ENCODE measurements at places on chromosomes 11 and 22.

DNA sequence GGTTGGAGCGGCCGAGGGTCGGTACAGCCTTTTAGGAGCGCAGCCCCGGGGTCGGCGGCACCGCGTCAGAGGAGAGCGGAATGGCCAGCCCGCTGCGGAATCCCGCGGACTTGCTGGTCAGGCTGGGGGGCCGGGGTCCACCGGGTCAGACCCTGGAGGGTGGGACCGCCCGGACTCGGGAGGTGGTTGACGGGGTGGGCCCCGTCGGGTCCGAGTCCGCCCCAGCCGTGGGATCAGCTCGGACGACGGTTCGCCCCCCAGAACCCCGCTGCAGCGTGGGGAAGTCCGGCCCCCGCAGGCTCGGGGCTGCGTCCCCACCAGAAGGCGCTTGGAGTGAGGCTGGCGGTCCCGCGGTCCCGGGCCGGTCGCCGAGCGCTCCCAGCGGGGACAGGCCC is 301 bp upstream of the ADM2 start:
- no peak for DNase-seq

GRCh38 chr11:123356539-123356938 is 73.5 kb upstream of the GRAMD1B start:
- DNase-seq: no peak

GRCh38 chr11:93718057-93718563 is 23.2 kb downstream of the TAF1D start:
- DNase-seq: no peak

DNA sequence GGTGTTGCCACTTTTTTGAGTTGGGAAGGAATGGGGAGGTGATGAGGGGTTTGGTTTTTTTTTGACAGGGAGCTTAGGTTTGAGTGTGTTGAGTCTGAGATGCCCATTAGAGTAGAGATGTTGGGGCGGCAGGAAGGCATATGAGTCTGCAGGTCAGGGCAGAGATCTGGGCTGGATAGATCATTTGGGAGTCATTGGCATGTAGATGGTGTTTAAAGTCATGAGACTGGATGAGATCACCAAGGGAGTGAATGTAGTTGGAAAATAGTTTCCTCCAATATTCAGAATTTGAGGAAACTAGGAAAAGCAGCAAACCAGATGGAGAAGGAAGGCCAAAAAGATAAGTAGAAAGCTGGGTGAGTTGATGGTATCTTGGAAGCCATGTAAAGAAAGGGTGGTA is 2.1 kb upstream of the ANAPC15 start:
- no peak for DNase-seq

DNA sequence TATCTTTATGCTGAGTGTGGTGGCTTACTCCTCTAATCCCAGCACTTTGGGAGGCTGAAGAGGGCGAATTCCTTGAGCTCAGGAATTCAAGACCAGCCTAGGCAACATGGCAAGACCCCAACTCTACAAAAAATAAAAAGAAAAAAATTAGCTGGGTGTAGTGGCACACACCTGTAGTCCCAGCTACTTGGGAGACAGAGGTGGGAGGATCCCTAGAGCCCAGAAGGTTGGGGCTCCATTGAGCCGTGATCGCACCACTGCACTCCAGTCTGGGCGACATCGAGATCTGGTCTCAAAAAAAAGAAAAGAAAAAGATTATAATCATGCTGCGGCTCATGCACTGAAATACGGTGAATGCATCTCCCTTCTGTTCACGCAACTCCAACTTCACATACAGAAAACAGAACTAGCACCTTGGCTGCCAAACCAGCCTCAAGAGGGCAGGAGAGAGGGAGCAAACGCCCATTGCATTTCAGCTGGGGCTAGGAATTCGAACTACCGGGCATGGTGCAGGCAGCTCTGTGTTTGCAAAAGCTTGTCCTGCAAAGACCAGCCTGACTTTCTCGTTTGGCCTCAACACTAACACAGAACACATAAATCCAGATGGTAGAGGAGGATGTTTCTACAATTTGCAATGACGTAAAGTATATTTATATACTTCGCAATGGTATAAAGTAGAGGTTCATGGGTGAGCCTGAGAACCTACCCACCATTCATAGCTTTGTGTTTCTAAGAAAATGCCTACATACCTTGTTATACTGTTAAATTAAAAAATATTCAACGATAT is 6.3 kb upstream of the SYNGR1 start:
- DNase-seq: peak; percentile 95

- DNase-seq: no peak
Observed at GRCh38 chr11:59759900-59760299, 4.7 kb downstream of the STX3 start.

GRCh38 chr11:28243581-28243980 is 135.4 kb downstream of the METTL15 start:
- DNase-seq: no peak

DNA sequence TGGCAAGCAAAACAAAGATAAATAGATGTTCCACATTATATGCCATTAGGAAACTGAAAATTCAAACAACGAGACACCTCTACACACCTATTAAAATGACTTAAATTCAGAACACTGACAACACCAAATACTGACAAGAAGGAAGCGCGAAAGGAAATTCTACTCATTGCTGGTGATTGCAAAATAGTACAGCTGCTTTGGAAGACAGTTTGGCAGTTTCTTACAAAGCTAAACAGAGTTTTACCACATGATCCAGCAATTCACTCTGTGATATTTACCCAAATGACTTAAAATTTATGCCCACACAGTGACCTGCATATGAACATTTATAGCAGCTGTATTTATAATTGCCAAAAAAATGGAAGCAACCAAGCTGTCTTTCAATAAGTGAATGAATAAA is 232.6 kb downstream of the CASP12 start:
- no peak for DNase-seq

- DNase-seq: no peak
Observed at GRCh38 chr11:108019870-108020540, 11.3 kb downstream of the CUL5 start.

GRCh38 chr11:126337474-126338241 is 17.8 kb upstream of the ST3GAL4 start:
- DNase-seq: no peak

DNA sequence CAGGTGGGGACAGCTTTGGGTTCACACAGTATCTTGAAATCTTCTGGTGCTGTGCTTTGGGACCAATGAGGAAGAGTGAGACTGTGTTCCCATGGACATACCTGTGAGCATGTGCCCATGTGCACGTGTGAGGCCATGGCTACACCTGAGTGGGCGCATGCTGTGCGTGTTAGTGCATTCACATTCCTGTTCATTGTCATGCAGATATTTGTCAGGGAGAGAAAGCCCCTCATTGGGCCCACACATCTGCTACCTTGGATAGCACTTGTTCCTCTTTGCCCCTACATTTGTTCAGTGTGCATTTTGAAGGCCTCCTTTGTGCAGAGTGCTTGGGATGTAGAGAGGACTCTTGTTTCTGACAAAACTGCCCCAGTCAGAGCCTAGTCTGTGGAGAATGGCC is 154.3 kb upstream of the E2F8 start:
- no peak for DNase-seq
